ENCODE measurements at places on chromosomes 7 and 10. TPM values are rescaled to one million over a fixed set of nuclear protein-coding genes. Genes with fewer than 3 reads are reported as not detected.

UCN3 gene
- not detected for total RNA-seq

HOXA3 gene
- total RNA-seq, result not detected

HMX3 gene
- total RNA-seq, result not detected

FAM25G gene
- not detected for total RNA-seq

CFAP69 gene
- total RNA-seq, result 6.9 TPM

CASD1 gene
- 90.2 TPM for total RNA-seq

LRRC18 gene
- total RNA-seq, result not detected

PDK4 gene
- 6.4 TPM for total RNA-seq

GPR15LG gene
- not detected for total RNA-seq

PDZD7 gene
- 3.2 TPM for total RNA-seq

AMZ1 gene
- total RNA-seq, result 1.5 TPM

EPDR1 gene
- 11.6 TPM for total RNA-seq

PIP gene
- total RNA-seq, result not detected

LRRC4 gene
- total RNA-seq, result 13.5 TPM

PRXL2A gene
- total RNA-seq, result 68.6 TPM

ZNF775 gene
- total RNA-seq, result 9.3 TPM

AHCYL2 gene
- 23.8 TPM for total RNA-seq

TMEM72 gene
- not detected for total RNA-seq

Data from temporal lobe (tissue), 4 donors.